ENCODE measurements at places on chromosomes 4 and X.

DNA sequence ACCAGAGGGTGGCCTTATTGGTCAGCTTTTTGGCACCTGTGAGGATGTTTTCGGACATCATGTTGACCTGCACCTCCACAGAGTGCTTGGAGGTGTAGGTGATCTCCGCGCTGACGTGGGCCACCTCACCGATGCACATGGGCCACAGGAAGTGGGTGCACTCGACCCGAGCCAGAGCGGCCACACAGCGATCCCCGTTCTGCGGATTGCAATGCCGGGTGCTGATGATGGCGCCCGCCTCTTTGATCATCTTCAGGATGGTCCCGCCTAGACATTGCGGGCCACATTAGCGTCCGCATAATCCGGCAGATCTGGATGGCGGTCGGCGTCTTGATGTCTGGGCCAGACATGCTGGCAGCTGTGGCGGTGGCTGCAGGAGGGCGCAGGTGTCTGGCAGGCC is 12.9 kb upstream of the N4BP2 start:
- DNase-seq: no peak

DNA sequence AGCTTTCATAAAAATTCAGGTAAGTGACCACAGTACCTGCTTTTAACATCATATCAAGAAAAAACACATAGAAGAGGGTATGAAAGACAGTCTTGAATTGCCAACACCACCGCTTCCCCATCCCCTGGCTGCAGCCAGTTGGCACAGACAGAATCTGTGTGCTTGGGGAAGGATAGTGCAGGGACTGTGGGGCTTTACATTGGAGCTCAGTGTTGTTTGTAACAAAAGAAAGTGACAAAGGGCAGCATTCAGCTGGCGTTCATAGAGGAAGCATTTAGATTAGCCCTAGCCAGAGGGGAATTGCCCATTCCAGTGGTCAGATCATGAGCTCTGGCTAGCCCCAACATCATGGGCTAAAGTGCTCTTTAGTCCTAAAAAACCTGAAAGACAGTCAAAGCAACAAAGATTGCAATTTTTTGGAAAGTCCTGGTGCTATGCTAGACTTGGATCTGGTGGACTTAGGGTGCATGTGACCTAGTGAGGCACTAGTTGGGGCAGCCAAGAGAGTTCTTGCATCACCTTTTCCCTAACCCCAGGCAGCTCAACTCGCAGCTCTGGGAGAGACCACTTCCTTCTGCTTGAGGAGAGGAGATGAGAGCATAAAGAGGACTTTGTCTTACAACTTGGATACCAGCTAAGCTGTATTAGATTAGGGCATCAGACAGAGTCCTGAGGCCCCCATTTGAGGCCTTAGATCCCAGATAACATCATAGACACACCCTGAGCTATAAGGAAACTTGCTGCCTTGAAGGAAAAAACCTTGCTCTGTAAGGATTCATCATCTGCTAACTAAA is 1602.4 kb upstream of the ADGRL3 start:
- DNase-seq: no peak

GRCh38 chr4:122668241-122668640 is 47.4 kb upstream of the IL21 start:
- DNase-seq: peak; percentile 84

- DNase-seq: peak; percentile 11
Measured at GRCh38 chr4:182560358-182560757, 317.2 kb downstream of the TENM3 start.

DNA sequence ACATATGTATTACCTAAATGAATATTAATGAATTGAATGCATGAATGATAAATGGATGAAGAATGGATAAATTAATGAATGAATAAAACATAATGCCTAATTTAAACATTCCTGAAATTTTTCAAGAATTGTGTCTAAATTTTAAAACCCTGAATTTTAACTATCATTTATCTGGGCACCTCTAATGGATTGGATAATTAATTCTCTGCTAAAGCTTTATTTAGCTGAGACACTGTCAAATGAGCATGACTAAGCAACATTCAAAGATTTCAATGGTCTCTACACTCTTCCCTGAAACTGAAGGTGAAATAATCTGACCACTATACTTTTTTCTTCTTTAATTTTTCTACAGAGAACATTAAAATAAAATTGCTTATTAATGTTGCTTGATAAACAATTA is 1197.7 kb downstream of the C4orf33 start:
- no peak for DNase-seq

- DNase-seq: no peak
Measured at GRCh38 chr4:73244945-73245601, 13.5 kb downstream of the ANKRD17 start.

GRCh38 chr4:101039367-101039766 is 308.0 kb downstream of the PPP3CA start:
- DNase-seq: no peak

- no peak for DNase-seq
Measured at GRCh38 chrX:40380655-40381488, 199.9 kb upstream of the ATP6AP2 start.

GRCh38 chr4:23166407-23166806 is 473.7 kb downstream of the GBA3 start:
- no peak for DNase-seq

DNA sequence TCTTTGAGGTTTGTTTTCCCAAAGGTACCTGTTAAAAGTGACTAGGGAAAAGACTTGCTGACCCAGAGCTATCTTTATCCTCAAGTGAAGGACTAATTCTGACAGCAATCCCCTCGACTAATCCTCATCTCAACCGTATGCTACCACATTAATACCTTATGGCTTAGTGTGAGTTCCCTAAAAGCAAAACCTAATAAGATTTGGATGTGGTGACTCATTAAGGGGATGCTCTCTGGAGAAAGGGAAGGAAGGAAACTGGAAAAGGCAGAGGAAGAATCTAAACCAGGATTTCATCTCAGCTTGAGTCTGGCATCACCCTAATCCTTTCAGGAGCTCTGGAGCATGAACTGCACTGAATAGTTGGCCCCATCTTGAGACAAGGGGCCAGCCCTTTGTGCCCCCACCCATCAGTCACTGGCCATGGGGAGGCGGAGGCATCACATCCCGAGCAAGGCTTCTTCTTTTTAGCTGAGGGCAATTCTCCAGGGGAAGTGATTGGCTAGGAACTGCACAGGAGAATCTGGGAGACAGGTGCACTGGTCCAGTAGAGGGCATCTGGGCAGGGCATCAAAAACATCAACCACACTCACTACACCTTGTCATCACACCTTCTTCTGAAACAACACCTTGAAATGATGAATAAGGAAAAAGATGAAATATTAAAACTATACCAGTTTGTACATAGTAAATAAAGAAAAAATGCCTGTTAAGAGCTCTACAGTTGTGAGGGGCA is 6.9 kb upstream of the BBS7 start:
- no peak for DNase-seq

DNA sequence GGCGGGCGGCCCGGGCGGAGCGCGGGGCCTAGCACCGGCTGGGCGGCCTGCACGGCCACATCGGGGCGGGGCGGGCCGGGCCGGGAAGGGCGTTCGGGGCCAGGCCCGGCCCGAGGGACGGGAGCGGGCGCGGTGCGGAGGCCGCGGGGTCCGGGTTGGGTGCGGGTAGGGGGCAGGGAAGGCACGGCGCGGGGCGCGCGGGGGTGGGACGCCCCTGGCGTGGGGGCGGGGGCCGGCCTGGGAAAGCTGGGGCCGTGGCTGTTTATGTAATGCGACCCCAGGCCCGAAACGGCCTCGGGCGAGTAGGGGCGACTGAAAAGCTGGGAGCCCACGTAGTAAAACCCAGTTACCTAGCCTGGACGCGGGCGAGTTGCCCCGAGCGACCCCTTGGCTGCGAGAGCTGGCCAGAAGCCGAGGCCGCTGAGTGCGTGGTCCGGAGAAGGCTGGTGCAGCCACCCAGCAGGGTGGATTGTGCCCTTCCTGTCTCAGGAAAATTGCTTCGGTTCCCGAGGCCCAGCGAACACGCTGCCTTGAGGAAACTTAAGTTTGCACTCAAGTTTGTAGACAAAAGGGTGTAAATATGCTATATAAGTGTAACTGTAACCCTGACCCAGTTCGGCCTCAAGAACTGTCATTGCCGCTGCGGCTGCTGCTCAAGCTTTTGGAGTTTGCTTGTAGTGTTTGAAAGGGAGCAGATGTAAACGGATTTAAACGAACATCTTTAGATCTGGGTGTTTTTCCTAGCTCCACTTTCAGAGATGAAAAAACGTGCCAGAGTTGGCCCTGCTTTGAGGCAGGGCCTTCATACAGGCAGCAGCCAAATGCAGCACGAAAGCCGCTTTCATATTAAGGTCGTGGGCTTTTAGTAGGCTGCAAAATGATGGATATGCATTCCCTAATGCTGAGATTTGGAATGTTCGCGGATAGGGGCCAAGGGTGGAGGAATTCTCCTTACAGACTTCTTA is 674 bp downstream of the SEC24B start:
- DNase-seq: peak; percentile 68

GRCh38 chr4:172740434-172740833 is 428.2 kb upstream of the GALNT7 start:
- DNase-seq: no peak

- DNase-seq: peak; percentile 36
Measured at GRCh38 chr4:25879991-25880651, 17.3 kb upstream of the SEL1L3 start.

DNA sequence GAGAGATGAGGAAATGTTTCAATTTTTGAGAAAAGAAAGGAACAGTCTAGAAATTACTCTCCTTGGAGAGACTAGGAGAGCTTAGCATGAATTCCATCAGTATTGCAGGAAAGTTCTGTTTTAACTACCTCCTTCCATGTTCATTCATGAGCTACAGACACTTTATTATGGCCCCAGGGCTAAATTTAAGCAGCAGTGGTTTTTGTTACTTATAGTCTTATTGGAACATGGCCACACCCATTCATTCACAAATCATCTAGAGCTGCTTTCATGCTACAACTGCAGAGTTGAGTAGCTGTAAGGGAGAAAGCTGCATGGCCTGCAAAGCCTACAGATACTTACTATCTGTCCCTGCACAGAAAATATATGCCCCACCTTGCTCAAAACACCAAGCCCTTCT is 81.7 kb downstream of the SHISA3 start:
- DNase-seq: no peak

GRCh38 chrX:136549226-136549625 is 17.2 kb downstream of the VGLL1 start:
- no peak for DNase-seq
